SK-N-SH (cell line): ENCODE measurements at places on chromosomes 4 and X.

- H3K27ac ChIP-seq: no peak overlapping the region
- DNase-seq: no peak
- no peak overlapping the region for H3K4me3 ChIP-seq
- H3K36me3 ChIP-seq: no peaks in the 10 kb centered on the region
- no peaks in the 10 kb centered on the region for H3K27me3 ChIP-seq
- H3K4me1 ChIP-seq: no peaks in the 10 kb centered on the region
Measured at GRCh38 chr4:89357340-89357739, 49.7 kb upstream of the GPRIN3 start.

GRCh38 chrX:10922159-10922558, 189.0 kb upstream of the HCCS start:
- no peaks in the 10 kb centered on the region for H3K27me3 ChIP-seq
- no peak overlapping the region for H3K4me3 ChIP-seq
- no peak for DNase-seq
- no peaks in the 10 kb centered on the region for H3K36me3 ChIP-seq

DNA sequence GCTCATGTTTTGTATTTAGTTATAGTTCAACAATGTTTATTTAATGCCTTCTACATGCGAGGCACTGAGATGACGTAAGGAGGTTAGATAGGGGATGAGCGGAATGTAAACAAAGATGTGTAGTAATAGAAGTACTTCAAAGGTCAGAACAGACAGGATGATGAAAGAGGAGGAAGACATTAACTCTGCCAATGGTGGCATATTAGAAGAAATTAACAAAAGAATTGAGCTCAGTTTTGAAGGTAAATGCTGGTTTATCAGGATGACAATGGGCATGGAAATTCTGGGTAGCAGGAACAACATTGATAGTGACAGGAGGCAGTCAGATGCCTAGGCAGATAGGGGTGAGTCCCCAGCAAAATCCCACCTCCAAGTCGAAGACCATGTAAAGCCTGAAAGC, 62.3 kb upstream of the PGRMC2 start:
- H3K4me1 ChIP-seq: peaks cover 26% of the 10 kb centered on the region
- no peak overlapping the region for H3K4me3 ChIP-seq
- no peak for DNase-seq
- no peaks in the 10 kb centered on the region for H3K36me3 ChIP-seq

DNA sequence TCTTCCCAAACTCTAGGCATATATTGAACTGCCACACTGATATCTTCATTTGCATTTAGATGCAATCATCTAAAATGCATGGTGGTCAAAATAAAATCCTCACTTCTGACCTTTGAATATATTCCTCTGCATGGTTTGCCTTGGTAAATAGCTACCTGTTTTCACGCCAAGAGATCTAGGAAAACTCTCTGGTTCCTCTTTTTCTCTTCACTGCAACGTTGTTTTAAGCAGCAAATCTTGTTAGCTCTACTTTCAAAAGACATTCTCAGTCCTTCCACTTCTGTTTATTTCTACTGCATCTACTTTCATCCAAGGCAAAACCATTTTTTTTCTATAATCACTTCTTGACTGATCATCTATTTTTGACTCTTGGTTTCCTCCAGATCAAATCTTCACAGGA, 1001.6 kb upstream of the GRID2 start:
- H3K36me3 ChIP-seq: no peaks in the 10 kb centered on the region
- H3K4me1 ChIP-seq: no peaks in the 10 kb centered on the region
- DNase-seq: no peak
- H3K27ac ChIP-seq: no peak overlapping the region
- no peaks in the 10 kb centered on the region for H3K27me3 ChIP-seq

GRCh38 chr4:11313157-11313943, 115.3 kb downstream of the HS3ST1 start:
- H3K4me1 ChIP-seq: no peaks in the 10 kb centered on the region
- no peak for DNase-seq
- H3K4me3 ChIP-seq: no peak overlapping the region
- no peaks in the 10 kb centered on the region for H3K27me3 ChIP-seq

GRCh38 chr4:69546134-69546765, 50.5 kb upstream of the UGT2B4 start:
- H3K4me3 ChIP-seq: no peak overlapping the region
- no peaks in the 10 kb centered on the region for H3K27me3 ChIP-seq
- no peak for DNase-seq
- no peak overlapping the region for H3K27ac ChIP-seq
- H3K4me1 ChIP-seq: no peaks in the 10 kb centered on the region

DNA sequence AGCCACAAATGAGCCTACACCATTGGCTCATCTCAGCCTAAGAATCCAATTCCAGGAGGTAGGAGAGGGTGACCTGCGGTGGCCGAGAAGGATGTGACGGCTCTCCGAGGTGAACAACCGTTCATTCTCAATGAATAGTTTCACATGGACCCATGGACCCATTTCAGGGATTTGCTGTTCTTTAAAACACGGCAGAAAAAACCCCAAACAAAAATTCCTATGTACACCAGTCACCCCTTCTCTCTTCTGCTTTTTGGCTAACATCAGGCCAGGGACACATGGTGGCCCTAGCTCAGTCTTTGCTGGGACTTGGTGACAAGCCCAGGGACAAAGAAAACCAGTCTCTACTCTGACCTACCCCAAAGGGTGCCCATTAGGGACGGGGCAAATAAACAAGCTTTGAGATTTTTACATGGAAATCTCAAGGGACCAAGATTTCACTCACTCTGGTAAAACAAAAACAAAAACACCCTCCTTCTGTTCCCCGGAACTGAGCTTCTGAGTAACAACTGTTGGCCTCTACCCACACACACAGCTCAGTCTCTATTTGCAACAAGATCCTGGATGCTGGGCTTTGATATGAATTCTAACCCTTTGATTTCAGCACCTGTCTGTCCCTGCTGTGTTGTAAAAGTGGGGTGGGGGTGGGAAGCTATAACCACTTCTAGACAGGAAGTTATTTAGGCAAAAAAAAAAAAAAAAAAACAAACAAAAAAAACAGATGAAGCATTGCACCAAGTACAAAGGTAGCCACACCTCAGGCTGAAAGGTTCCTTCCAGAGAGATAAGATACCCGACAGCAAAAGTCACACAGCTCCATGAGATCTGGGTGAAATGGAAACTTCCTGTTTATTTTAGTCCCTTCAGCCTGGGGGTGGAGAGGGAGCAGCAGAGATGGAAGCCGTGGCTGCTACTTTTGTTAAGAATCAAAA, 49.0 kb downstream of the DDX3X start:
- H3K36me3 ChIP-seq: no peaks in the 10 kb centered on the region
- no peak for DNase-seq
- H3K27me3 ChIP-seq: no peaks in the 10 kb centered on the region
- H3K27ac ChIP-seq: 0 out of 2 replicates have a peak overlapping the region, but pooled peaks have one; percentile 27
- H3K4me1 ChIP-seq: no peaks in the 10 kb centered on the region
- H3K4me3 ChIP-seq: no peak overlapping the region

- H3K27ac ChIP-seq: no peak overlapping the region
- no peak overlapping the region for H3K4me3 ChIP-seq
- H3K4me1 ChIP-seq: no peaks in the 10 kb centered on the region
- H3K36me3 ChIP-seq: no peaks in the 10 kb centered on the region; the same call in 1 of the 2 replicates
Measured at GRCh38 chr4:24808261-24808660, 12.9 kb downstream of the SOD3 start.

GRCh38 chr4:138414202-138414601, 172.1 kb upstream of the SLC7A11 start:
- no peaks in the 10 kb centered on the region for H3K4me1 ChIP-seq
- no peaks in the 10 kb centered on the region for H3K27me3 ChIP-seq
- H3K27ac ChIP-seq: no peak overlapping the region
- no peaks in the 10 kb centered on the region for H3K36me3 ChIP-seq
- no peak for DNase-seq

DNA sequence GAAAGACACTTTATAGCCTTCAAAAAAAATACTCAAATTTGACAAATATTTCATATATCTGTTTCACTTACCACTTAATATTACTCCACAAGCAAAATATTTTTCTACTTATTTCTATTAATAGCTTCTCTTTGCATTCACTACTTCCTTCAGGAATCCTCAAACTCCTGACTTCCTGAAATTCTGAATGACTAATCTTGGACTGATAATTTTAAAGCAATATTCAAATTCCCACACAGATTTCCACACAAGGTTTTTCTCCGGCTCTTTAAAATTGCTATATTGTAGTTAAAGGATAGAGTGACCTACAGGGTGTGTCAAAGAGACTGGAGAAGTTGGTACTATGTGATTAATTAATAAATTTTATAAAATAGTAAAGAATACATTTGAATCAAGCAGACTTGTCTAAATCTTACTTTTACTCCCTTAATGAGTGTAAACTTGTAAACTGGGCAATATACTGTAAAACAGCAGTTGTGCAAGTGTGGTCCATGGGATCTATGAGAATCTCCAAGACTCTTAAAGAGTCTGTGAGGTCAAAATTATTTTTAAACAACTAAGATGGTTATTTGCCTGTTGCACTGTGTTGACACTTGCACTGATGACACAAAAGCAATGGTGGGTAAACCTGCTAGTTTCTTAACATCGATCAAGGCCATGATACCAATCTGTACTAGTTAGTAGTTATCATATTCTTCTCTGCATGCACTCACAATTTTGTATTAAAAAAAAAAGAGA, 44.5 kb downstream of the ANKRD17 start:
- H3K36me3 ChIP-seq: peaks cover 8% of the 10 kb centered on the region; the same call in 1 of the 2 replicates
- peak overlapping the region; percentile 30; the same call in 1 of the 2 replicates for H3K4me3 ChIP-seq
- no peak for DNase-seq
- no peaks in the 10 kb centered on the region for H3K4me1 ChIP-seq
- no peaks in the 10 kb centered on the region for H3K27me3 ChIP-seq

GRCh38 chrX:82765811-82766210, 742.3 kb upstream of the POU3F4 start:
- no peak for DNase-seq
- no peaks in the 10 kb centered on the region for H3K27me3 ChIP-seq
- no peak overlapping the region for H3K4me3 ChIP-seq
- no peaks in the 10 kb centered on the region for H3K36me3 ChIP-seq
- no peaks in the 10 kb centered on the region for H3K4me1 ChIP-seq

GRCh38 chrX:132956421-132957210, 1.8 kb downstream of the HS6ST2 start:
- peak; percentile 59 for DNase-seq
- no peak overlapping the region for H3K27ac ChIP-seq
- no peaks in the 10 kb centered on the region for H3K4me1 ChIP-seq
- no peak overlapping the region for H3K4me3 ChIP-seq

- peaks cover 2% of the 10 kb centered on the region; the same call in 1 of the 2 replicates for H3K4me1 ChIP-seq
- no peaks in the 10 kb centered on the region for H3K36me3 ChIP-seq
- no peaks in the 10 kb centered on the region for H3K27me3 ChIP-seq
- H3K4me3 ChIP-seq: no peak overlapping the region
- no peak for DNase-seq
Measured at GRCh38 chr4:85952972-85953650, 406.7 kb downstream of the MAPK10 start.

GRCh38 chrX:40176351-40177116, 78.8 kb upstream of the BCOR start:
- peak overlapping the region; percentile 96 for H3K27ac ChIP-seq
- peaks cover 20% of the 10 kb centered on the region; the same call in 1 of the 2 replicates for H3K4me1 ChIP-seq
- H3K4me3 ChIP-seq: 0 out of 2 replicates have a peak overlapping the region, but pooled peaks have one; percentile 32
- no peaks in the 10 kb centered on the region for H3K36me3 ChIP-seq

GRCh38 chr4:7524064-7524682, 89.4 kb upstream of the PSAPL1 start:
- H3K27ac ChIP-seq: no peak overlapping the region
- H3K4me1 ChIP-seq: peaks cover 17% of the 10 kb centered on the region; the same call in 1 of the 2 replicates
- no peak overlapping the region for H3K4me3 ChIP-seq
- DNase-seq: no peak

DNA sequence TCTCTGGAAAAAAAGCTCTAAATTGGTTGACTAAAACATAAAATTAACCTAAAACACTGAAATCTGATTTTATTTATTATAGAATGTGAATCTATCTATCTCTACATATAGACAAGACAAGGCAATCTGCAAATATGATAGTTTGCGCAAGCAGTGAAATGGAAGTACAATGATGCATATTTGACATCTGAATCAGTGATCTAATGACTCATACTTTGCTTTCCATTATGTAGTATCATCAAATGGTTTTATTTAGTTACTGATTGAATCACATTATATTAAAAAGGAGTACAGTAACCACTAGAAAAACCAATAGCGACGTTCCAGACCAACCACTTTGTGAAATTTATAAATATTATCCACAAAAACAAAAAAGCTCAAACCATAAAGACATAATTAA, 1969.3 kb downstream of the PCDH7 start:
- H3K4me1 ChIP-seq: no peaks in the 10 kb centered on the region
- H3K36me3 ChIP-seq: no peaks in the 10 kb centered on the region
- no peak for DNase-seq
- no peak overlapping the region for H3K4me3 ChIP-seq
- H3K27ac ChIP-seq: no peak overlapping the region

GRCh38 chr4:172142281-172142741, 329.1 kb downstream of the GALNTL6 start:
- no peaks in the 10 kb centered on the region for H3K27me3 ChIP-seq
- DNase-seq: no peak
- peaks cover 10% of the 10 kb centered on the region for H3K4me1 ChIP-seq
- H3K4me3 ChIP-seq: no peak overlapping the region
- no peaks in the 10 kb centered on the region for H3K36me3 ChIP-seq
- no peak overlapping the region for H3K27ac ChIP-seq

- no peaks in the 10 kb centered on the region for H3K36me3 ChIP-seq
- DNase-seq: no peak
- no peak overlapping the region for H3K27ac ChIP-seq
- no peaks in the 10 kb centered on the region for H3K27me3 ChIP-seq
- H3K4me3 ChIP-seq: no peak overlapping the region
Measured at GRCh38 chrX:42943051-42943974, 165.3 kb upstream of the PPP1R2C start.

- DNase-seq: no peak
- no peaks in the 10 kb centered on the region for H3K27me3 ChIP-seq
- no peak overlapping the region for H3K4me3 ChIP-seq
- H3K27ac ChIP-seq: no peak overlapping the region
Measured at GRCh38 chr4:121973816-121974215, 22.0 kb upstream of the TRPC3 start.

DNA sequence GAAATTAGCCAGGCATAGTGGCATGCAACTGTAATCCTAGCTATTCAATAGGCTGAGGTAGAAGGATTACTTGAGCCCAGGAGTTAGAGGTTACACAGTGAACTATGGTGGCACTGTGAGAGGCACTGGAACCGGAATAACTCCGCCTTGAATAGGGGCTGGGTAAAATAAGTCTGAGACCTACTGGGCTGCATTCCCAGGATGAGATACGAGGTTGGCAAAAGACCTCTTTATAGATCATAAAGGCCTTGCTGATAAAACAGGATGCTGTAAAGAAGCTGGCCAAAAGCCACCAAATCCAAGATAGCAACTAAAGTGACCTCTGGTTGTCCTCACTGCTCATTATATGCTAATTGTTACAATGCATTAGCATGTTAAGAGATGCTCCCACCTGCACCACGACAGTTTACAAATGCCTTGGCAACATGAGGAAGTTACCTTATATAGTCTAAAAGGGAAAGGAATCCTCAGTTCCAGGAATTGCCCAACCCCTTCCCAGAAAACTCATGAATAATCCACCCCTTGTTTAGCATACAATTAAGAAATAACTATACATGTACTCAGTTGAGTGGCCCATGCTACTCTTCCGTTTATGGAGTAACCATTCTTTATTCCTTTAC, 88.6 kb downstream of the CENPC start:
- DNase-seq: no peak
- H3K27ac ChIP-seq: no peak overlapping the region
- H3K4me1 ChIP-seq: no peaks in the 10 kb centered on the region

- H3K27ac ChIP-seq: no peak overlapping the region
- H3K27me3 ChIP-seq: no peaks in the 10 kb centered on the region
- DNase-seq: no peak
- H3K36me3 ChIP-seq: no peaks in the 10 kb centered on the region
Measured at GRCh38 chrX:42783451-42783850, 5.5 kb upstream of the PPP1R2C start.

GRCh38 chrX:39736216-39737211, 361.2 kb downstream of the BCOR start:
- peak; percentile 35 for DNase-seq
- H3K27ac ChIP-seq: peak overlapping the region; percentile 59
- no peaks in the 10 kb centered on the region; the same call in 1 of the 2 replicates for H3K27me3 ChIP-seq
- H3K36me3 ChIP-seq: no peaks in the 10 kb centered on the region
- no peaks in the 10 kb centered on the region for H3K4me1 ChIP-seq
